ENCODE measurements at places on chromosomes 13 and 19. TPM values are rescaled to one million over a fixed set of nuclear protein-coding genes. Genes with fewer than 3 reads are reported as not detected.

- no peak for DNase-seq
Observed at GRCh38 chr13:63086286-63086685, 1670.6 kb upstream of the PCDH20 start.

DNA sequence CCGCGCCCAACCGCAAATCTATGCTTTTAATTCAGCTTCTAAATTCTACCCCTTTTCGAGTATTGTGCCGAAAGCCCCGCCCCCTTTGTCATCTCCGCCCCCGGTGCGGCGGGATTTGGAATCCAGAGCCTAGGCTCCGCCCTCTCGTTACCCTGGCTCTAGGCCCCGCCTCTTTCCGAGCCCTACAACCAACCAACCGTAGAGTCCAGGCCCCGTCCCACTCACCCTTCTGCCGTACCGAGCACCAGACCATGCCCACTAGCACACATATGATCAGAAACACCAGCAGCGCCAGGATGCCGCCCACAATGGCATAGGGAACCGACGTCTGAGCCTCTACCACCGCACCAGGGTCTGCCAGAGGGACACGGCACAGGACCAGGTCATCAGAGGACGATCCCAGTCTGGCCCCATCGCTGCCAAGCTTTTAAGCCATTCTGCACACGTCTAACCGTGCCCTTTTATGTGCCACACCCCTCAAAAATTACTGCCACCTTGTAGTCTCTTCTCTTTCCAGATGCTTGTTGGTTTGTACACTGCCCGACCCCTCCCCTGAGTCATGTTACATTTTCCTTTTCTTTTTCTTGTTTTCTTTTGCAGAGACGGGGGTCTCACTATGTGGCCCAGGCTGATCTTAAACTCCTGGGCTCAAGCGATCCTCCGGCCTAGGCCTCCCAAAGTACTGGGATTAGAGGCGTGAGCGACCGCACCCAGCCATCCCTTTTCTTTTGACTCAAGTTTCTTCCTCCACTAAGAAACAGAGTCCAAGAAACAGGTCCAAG lies 4.7 kb upstream of the ZNF428 start:
- no peak for DNase-seq

The CLEC17A gene
- total RNA-seq = 0.21 TPM

The NLRP7 gene
- not detected for total RNA-seq

The ZNF773 gene
- total RNA-seq = 13.4 TPM

All from urinary bladder (tissue), 4 donors.